ENCODE measurements at places on chromosomes 13 and 19.

GRCh38 chr13:43985422-43986072, 105.8 kb downstream of the LACC1 start:
- DNase-seq = no peak

DNA sequence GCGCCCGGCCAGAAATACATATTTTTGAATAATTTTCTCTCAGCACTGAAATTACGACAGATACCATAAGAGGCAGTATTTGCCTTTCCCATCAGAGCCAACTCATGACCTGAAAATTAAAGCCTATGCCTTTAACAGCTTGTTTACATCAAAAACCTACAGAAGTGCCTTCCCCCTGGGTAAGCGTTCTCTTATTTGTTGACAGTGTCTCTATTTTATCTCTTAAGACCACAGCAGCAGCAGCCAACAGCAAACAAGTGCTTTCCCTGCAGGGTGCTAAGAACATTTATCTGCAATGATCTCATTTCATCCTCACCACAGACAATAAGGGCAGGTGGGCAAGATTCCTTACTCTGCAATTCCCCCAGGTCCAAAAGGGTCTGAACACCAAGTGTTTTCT, 6.0 kb downstream of the AKAP8L start:
- DNase-seq = no peak

- DNase-seq = peak; percentile 75
Observed at GRCh38 chr13:31950111-31950815, 81.3 kb upstream of the FRY start.

- no peak for DNase-seq
Observed at GRCh38 chr19:3054265-3054971, 7.9 kb downstream of the TLE5 start.

GRCh38 chr13:104953588-104953987, 1581.9 kb downstream of the EFNB2 start:
- no peak for DNase-seq

GRCh38 chr19:46542428-46543230, 47.0 kb upstream of the PNMA8B start:
- peak; percentile 35 for DNase-seq

- DNase-seq = peak; percentile 97
Observed at GRCh38 chr19:16143399-16144215, at the start of gene HSH2D. Gene HSH2D, plus strand, starts transcription at chr19:16143685. Its CDS starts 5,066 bp downstream, at chr19:16148751.

DNA sequence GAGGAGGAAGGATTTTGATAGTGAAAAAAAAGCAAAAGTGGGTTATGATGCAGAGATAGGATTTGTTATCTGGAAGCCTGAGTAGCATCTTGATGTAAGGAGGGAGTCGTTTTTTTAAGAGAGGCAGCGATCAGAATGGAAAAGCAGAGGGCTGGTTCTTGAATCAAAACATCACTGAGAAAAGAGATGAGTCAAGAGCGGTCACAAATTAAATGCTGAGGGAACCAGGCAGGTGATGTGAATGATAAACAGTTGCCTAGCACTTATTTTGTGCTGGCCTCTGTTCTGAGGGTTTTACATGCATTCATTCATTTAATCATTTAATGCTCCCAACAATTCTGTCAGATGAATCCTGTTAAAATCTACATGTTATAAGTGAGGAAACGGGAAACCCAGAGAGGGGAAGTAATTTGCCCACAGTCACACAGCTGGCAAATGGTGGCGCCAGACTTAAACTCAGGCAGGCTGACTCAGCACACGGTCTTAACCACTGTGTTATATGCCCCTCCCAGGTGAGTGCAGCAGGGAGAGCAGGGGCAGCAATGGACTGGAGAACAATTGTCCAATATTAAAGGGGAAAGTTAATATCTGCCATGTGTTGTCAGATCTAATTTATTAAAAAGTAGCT, 21.4 kb downstream of the SIGLECL1 start:
- DNase-seq = no peak

GRCh38 chr13:33004511-33004910, 11.7 kb upstream of the KL start:
- no peak for DNase-seq

- DNase-seq = no peak
Observed at GRCh38 chr19:35042056-35042730, 672 bp downstream of the HPN start.

Measured in HL-60 (cell line).